ENCODE measurements at places on chromosomes 1 and 21. TPM values are rescaled to one million over a fixed set of nuclear protein-coding genes. Genes with fewer than 3 reads are reported as not detected.

- DNase-seq = no peak
Measured at GRCh38 chr1:155035936-155036335, 2.3 kb downstream of the DCST1 start.

DNA sequence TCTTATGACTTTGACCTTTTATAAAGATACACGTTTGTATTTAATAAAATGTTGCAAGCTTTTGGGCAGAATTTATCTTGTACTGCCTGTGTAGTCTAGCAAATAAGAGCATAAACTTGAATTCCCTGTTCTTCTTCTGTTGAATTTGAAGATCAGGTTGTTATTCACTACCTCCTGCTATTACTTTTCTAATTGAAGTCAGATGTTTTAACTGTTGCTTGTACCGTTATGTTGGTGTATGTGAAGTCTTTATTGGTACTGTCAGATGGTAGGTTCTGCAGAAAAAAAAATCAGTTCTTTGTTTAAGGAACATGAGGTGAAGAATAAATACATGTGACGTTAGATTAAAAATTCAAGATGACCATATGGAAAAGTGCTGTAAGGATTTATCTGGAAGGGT lies 69.1 kb downstream of the DYRK1A start:
- DNase-seq = no peak

Gene TCHHL1
- total RNA-seq = not detected

- no peak for DNase-seq
Measured at GRCh38 chr1:211579440-211580302, 710 bp upstream of the SLC30A1 start.

- no peak for DNase-seq
Measured at GRCh38 chr1:183374825-183375224, 43.4 kb downstream of the NMNAT2 start.

- no peak for DNase-seq
Measured at GRCh38 chr1:245875581-245876261, 631.4 kb downstream of the SMYD3 start.

All from activated CD8-positive, alpha-beta T cell treated with anti-CD3 and anti-CD28 coated beads for 36 hours (primary cell).